CD4-positive, alpha-beta T cell treated with Interleukin-15 for 4 hours (primary cell): ENCODE measurements at places on chromosomes 7 and 10.

- DNase-seq = no peak
These were observed 23.5 kb downstream of the GNAT3 start for GRCh38 chr7:80488406-80488805.

DNA sequence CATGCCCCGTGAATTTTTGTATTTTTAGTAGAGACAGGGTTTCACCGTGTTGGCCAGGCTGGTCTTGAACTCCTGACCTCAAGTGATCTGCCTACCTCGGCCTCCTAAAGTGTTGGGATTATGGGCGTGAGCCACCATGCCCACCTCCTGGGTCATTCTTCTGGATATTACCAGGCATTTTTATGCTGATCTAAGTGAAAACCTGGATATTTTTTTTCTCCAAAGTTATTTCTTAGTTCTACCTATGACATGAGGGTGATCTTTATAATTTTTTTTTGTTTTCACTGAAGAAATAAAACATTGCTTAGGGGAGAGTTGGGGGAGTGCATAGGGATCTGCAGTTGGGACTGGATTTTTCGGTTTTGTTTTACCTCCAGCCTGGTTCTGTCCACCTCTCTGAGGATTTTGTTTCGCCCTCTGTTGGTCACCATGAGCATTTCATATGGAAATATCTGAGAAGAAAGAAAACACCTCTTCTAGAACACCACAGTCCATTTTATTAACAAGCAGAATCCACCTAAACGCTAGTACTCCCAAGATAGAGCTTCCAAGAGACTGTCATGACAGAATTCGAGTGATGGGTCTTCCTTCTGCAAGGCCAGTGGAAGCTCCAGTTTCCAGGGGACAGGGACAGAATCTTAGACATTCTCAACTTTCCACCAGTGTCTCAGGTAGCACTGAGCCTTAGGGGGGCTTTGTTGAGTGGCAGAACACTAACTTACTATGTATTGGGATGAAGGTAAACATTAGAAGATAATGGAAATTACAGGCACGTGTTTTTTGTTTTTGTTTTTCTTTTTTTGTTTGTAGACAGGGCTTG, 33.4 kb upstream of the AFAP1L2 start:
- no peak for DNase-seq

DNA sequence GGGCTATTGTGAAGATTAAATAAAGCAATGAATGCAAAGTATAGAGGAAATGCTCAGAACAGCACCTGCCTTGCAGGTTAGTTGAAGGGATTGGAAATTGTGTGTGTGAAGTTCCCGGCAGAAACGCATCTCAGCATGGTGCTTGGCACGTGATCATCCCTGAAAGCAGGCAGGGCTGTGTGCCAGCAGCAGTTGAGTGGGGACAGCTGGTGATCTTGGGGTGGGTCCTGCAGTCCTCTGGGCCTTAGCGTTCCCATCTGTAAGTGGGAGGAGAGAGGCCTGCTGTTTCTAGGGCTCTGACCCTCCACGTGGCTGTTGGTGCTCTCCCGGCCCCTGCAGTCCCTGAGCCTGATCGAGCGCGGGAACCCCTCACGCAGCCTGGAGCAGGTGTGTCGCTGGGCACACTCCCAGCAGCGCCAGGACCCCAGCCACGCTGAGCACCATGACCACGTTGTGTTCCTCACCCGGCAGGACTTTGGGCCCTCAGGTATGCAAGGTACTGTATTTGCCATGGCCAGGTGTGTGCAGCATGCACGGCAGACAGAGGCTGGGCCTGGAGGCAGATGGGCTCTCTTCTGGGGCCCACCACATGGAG, 55.3 kb downstream of the TBATA start:
- DNase-seq = no peak

DNA sequence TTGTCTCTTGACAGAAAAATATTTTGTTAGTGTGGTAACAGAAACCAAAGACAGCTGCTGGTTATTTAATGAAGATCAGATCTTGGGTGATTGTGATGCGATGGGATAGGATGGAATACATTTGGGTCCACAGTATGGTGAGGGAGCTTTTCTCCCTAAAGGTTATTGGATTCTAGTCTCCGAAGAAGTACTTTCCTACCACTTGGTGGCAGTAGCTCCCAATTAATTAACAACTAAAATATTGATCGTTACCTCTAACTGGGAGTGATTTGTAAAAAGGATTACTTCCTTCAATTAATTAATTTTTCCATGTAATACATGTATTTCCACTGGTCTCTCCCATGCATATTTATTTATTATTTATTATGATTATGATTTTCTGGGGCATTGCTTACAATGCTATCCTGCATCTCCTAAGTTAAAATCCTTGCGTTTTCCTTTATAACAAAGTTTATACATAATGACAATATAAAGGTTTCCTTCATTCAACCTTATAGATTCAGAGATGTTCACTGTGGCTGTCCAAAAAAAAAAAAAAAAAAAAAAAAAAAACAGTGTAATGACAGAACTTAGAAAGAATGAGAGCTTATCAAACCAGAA, 25.6 kb downstream of the TMEM196 start:
- DNase-seq = no peak

- no peak for DNase-seq
These were observed 272.4 kb upstream of the CELF2 start for GRCh38 chr10:10745291-10745690.

- DNase-seq = no peak
These were observed 123.7 kb downstream of the GALNT17 start for GRCh38 chr7:71255537-71256178.

GRCh38 chr7:23691320-23691719, 11.3 kb downstream of the FAM221A start:
- DNase-seq = no peak

GRCh38 chr10:90417029-90417428, 440.8 kb downstream of the HTR7 start:
- no peak for DNase-seq

- DNase-seq = no peak
These were observed 130.3 kb downstream of the PKD1L1 start for GRCh38 chr7:47817917-47818316.

- DNase-seq = no peak
These were observed 470.7 kb downstream of the DNAJB6 start for GRCh38 chr7:157807510-157807909.

DNA sequence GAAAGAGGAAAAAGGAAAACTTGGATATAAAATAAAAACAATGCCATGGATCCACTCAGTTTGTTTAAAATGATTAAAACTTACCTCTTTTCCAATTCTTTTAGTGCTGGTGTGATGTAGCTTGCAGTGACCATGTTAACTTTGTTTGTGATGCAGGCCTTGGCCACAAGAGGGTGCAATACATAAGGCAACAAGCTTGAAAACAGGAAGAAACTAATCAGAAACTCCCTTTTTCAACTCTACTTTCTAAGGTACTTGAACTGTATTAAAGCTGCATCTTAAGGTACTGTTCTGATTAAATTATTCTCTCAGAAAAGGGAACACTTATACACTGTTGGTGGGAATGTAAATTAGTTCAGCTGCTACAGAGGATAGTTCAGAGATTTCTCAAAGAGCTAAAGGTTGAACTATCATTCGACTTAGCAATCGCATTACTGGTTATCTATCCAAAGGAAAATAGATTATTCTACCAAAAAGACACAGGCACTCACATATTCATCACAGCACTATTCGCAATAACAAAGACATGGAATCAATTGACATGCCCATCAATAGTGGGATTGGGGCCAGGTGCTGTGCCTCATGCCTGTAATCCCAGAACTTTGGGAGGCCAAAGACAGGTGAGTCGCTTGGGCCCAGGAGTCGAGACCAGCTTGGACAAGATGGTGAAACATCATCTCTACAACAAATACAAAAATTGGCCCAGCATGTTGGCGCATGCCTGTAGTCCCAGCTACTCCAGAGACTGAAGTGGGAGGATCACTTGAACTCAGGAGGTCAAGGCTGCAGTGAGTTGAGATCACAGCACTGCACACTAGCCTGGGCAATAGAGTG, 50.9 kb downstream of the AASS start:
- peak; percentile 50 for DNase-seq

- no peak for DNase-seq
These were observed 97.8 kb upstream of the EEPD1 start for GRCh38 chr7:36055207-36055606.

DNA sequence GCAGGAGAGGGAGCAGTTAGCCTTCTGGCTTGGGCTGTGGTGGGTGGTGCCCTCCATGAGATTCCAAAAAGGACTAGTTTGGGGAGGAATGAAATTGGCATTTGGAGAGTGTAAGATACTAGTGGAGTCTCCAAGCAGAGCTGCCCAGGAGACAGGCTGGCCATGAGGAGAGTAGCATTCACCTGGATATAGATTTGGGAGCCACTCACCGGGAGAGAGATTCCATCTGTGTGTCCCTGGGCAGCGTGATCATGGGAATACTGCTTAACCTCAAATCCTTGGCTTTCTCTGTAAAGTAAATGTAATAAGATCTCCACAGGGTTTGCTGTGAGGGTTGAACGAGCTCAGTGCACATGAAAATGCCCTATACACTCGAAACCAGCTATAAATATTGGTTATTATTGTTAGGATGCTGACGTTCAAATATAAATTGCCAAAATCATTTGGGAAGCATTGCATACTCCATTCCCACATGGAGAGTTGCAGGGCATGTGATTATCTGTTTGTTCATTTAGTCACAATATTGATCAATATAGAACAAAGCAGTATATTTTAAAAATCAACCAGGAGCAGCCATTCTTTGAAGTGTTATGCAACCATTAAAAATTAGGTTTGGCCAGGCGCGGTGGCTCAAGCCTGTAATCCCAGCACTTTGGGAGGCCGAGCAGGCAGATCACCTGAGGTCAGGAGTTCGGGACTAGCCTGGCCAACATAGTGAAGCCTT, 143.7 kb downstream of the CUX1 start:
- DNase-seq = no peak

- DNase-seq = no peak
These were observed 197.1 kb downstream of the PHTF2 start for GRCh38 chr7:77995717-77996116.

DNA sequence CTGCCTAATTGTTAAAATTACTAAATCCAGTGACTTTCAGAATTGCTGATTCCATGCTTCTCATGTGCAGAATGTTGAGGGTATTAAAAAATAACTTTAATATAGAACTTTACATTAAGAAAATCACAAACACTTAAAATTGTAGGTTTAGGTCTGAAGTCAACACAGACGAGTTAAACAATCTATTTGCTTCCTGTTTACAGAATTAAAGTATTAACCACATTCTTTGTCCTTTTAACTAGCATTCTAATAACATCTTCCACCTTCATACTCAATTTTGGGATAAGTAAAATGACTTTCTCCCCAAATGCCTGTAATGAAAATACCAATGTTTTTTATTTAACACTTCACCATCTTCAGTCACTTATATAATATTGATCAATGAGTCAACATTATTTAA, 2.2 kb downstream of the ITGB1 start:
- DNase-seq = no peak
